Amygdala (tissue), 56 donors: ENCODE measurements at places on chromosomes 13 and 19.

- DNase-seq = no peak
Observed at GRCh38 chr13:22451327-22451741, 729.4 kb upstream of the SGCG start.

- DNase-seq = no peak
Observed at GRCh38 chr13:101065329-101065728, 351.0 kb downstream of the NALCN start.

DNA sequence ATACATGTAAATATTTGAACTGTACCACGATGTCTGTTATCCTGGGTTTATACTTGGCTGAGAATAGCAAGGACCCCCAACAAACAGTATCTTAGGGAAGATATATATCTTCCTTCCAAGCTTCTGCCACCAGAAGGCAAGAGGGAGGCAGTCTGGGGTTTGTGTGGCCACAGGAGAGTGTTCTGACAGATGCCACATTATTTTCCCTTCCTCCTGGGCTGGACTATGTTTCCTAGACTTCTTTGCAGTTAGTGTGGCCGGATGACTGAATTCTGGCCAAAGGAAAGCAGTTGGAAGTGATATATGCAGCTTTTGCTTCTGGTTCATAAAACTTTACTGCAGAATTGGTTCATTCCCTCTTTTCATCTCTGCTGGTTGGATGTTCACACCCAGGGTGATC, 39.9 kb upstream of the TMTC4 start:
- DNase-seq = no peak

DNA sequence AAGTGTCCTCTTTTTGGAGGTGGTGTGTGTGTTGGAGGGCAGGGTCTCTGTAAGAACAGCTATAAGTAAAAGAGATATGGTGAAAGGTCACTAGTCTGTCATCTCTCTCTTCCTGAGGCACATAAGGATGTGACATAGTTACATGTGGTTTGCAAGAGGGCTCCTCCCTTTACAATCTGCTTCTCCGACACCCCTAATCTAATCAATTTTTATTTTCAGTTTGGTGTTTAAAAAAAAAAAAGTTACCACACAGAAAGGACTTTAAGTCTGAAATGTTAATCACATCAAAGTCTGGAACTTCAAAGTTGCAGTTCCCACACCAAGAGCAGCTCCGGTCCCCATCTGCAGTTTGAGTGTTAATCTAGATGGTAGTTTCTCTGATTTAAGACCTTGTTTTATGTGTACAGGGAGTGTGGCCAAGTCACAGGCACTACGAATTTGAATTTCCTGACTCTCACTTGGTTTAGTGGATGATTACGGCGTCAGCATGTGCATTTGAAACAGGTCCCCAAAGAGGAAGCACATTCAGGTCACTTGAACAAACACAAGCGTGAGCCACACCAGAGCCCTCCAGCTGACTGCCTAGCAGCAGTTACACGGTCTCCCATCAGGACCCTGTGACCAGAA, 53.1 kb downstream of the FOXO1 start:
- peak; percentile 8 for DNase-seq

DNA sequence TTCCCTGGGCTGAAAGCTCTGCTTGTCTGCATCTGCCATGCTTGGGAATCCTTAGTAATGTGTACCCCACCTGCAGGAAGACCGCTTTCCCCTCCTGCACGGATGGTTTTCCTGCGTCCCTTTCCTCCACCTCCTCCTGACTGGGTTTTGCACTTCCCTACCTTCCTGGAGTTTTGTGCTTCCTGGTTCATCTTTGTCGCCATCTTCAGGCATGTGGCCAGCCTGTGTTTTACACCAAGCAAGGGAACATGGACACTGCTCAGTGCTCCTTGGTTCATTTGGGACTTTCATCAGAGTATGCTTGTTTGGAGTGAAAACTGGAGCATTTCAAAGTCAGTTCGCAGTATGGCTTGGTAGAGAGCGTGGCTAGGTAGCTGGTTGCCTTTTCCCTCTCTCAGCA, 30.7 kb downstream of the ERICH6B start:
- no peak for DNase-seq

GRCh38 chr13:71244161-71244560, 622.8 kb downstream of the DACH1 start:
- DNase-seq = no peak

GRCh38 chr13:98546402-98546801, 30.5 kb downstream of the STK24 start:
- no peak for DNase-seq

DNA sequence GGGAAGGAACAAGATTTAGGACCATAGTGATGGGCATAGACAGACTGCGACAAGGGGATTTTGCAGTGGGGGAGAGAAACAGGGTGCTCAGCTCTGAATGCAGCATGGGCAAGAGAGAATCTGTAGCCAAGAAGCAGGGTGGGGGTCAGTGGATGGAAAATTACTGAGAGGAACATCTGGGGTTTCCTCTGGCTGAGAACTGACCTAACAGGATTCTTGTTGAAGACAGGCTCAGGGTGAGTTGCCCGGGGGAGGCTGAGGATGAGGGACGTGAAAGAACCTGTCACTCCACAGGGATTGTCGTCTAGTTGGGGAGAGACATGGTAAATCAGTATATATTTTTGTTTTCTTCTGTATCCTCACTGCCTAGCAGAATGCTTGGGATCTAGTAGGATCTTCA, 118.7 kb upstream of the PEG3 start:
- DNase-seq = no peak

DNA sequence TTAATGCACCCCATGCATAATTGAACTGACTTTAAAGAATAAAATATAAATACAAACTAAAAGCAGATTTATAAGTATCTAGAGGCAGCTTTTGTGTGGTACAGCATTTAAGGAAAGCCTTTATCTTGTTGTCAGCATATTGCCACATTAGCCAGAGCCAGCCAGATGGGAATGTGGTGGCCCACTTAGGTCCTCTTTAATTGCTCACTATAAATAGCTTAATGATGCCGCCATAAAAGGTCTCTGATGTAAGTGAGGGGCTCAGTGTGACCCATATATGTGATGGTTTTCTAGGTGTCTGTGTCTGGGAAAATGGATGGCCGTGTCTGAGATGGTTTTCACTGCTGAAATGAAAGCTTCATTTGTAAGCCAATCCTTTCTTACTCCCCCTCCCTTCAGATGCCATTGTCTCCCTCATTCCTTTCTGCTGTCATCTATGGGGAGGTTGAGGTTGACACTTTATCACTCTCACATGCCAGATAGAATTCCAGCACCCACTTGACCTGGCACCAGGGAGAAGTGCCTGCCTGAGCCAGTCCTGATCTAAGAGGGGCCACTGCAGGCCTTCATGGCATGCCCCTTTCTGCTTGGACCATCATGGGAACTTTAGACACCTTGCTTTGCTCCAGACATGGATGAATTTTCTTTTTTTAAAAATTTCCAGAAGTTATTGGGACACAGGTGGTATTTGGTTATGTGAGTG, 135.3 kb downstream of the MTUS2 start:
- no peak for DNase-seq

GRCh38 chr13:112248406-112248760, 127.8 kb upstream of the SPACA7 start:
- no peak for DNase-seq

DNA sequence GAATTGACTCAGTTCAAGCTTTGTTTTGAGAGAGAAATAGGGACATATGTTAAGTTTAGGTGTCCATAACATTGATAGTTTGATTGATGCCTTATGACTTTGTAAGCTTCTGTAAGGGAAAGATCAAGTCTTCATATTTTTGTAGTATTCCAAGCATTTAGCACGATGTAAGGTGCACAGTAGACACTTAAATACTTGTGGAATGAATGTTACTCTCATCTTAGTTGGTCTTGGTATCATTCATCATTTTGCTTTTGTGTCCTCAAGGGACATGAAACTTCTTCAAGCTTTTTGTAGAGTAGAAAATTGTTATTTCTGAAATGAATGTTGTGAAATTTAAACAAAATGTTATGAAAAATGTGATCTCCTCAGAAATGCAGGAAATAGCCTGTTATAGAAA, 10.1 kb downstream of the TDRD3 start:
- DNase-seq = no peak

- DNase-seq = no peak
Observed at GRCh38 chr19:30855442-30855841, 483.3 kb downstream of the ZNF536 start.

DNA sequence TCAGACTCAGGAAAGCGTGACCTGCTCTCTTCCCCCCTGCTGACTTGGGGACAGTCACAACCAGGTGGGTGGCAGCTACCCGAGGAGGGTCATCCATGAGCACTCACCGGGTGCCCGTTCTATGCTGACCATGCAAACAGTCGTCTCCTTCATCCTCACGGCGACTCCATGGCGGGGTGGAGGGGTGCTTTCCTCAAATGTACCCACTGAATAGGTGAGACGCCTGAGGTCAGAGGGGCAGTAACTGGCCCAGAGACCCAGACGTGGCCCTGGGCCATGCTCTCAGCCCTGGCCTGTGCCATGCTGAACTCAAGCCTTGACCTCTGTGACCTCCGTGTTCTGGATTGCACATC, 59.2 kb upstream of the TPM4 start:
- DNase-seq = no peak

- DNase-seq = no peak
Observed at GRCh38 chr13:97459215-97459777, 25.3 kb downstream of the RAP2A start.

- DNase-seq = no peak
Observed at GRCh38 chr19:40576151-40576584, 505 bp upstream of the SHKBP1 start.

- no peak for DNase-seq
Observed at GRCh38 chr19:8655340-8655709, 24.9 kb downstream of the NFILZ start.

- no peak for DNase-seq
Observed at GRCh38 chr19:28482221-28482620, 730.7 kb downstream of the UQCRFS1 start.

- no peak for DNase-seq
Observed at GRCh38 chr19:46015687-46016425, 7.0 kb downstream of the PGLYRP1 start.
